AG04449 (cell line): ENCODE measurements at places on chromosomes 5 and 9.

DNA sequence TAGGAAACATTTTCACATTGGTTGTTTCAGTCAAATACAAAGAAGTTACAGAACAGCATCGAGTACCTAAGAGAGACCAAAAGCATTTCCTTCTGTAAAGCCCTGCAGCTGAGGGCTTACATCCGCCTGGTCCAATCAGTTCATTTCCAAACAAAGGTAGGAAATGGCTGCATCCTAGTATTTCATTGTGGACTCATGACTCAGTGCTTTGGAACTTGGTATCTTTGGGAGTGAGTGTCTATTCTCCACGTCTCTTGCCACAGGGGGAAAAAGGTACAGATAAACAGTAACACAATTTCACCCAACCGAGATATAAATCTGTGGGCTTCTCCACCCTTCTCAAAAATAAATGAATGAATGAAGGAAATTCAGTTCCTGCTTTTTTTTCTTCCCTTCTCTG is 75.4 kb downstream of the NFIB start:
- no peak for DNase-seq

- DNase-seq = no peak
Observed at GRCh38 chr5:67971223-67971830, 244.2 kb upstream of the PIK3R1 start.

GRCh38 chr5:40557501-40557900 is 122.2 kb upstream of the PTGER4 start:
- no peak for DNase-seq

GRCh38 chr9:92176800-92177185 is 61.6 kb upstream of the SPTLC1 start:
- DNase-seq = no peak

GRCh38 chr9:134046894-134047681 is 20.7 kb downstream of the BRD3 start:
- DNase-seq = no peak

DNA sequence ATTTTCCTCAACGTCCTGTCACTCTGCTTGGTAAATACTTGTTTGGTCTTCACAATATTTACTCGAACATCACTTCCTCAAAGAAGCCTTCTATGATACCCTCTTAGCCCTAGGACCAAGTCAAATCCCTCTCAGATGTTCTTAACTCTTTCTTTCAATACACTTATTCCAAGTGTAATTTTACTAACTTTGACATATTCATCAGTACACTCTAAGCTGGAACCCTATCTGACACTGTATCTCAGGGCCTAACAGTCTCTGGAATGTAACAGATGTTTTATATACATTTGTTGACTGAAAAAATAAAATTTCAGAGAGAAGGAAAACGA is 19.6 kb downstream of the SIL1 start:
- no peak for DNase-seq
